CD8-positive, alpha-beta memory T cell (primary cell): ENCODE measurements at places on chromosomes 13 and 19.

- no peak for DNase-seq
- H3K4me3 ChIP-seq: no peak overlapping the region
- no peaks in the 10 kb centered on the region for H3K4me1 ChIP-seq
- peaks cover 19% of the 10 kb centered on the region for H3K36me3 ChIP-seq
- H3K27me3 ChIP-seq: no peaks in the 10 kb centered on the region
- no peak overlapping the region for H3K27ac ChIP-seq
Measured at GRCh38 chr19:11721681-11722080, 17.1 kb downstream of the ZNF823 start.

DNA sequence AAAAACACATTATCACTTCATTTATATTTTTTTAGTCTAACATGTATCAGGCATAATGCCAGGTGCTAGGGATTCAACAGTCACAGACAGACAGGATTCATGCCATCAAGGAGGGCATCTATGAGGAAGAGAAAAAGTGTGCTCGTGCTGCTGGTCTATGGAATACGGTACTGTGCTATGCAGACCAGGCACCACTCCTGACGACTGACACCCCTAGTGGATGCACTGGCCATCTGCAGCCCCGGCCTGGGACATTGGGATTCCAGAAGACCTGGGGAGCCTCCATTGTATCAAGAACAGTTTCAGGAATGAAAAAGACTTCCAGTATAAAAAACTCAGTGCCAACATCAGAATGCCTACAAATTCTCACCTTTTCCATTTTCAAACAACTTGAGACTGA lies 94.0 kb downstream of the KLF12 start:
- DNase-seq: no peak
- H3K27ac ChIP-seq: no peak overlapping the region
- no peaks in the 10 kb centered on the region for H3K27me3 ChIP-seq
- H3K4me1 ChIP-seq: peaks cover 51% of the 10 kb centered on the region

DNA sequence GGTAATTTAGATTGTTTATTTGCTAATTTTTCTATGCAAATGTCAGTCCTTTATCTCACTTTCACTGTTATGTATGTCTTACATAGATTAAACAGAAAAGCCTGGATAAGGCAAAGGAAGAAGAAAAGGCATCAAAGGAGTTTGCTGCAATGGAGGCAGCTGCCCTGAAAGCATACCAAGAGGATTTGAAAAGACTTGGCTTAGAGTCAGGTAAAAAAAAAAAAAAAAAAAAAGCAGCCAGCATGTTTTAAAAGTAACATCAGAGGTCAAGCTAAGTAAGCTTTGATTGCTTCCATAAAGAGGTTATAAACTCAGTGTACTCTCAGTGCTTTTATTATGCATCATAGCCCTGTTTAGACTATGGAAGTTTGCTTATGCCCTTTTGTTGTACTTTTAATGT lies 3.8 kb downstream of the WBP4 start:
- H3K27ac ChIP-seq: no peak overlapping the region
- no peak for DNase-seq
- no peaks in the 10 kb centered on the region for H3K27me3 ChIP-seq
- H3K4me1 ChIP-seq: peaks cover 8% of the 10 kb centered on the region

GRCh38 chr13:107562203-107562602 lies 653.1 kb downstream of the LIG4 start:
- no peak for DNase-seq
- no peak overlapping the region for H3K4me3 ChIP-seq
- H3K36me3 ChIP-seq: no peaks in the 10 kb centered on the region
- no peak overlapping the region for H3K27ac ChIP-seq
- H3K27me3 ChIP-seq: no peaks in the 10 kb centered on the region

- no peaks in the 10 kb centered on the region for H3K27me3 ChIP-seq
- no peaks in the 10 kb centered on the region for H3K36me3 ChIP-seq
- no peak overlapping the region for H3K4me3 ChIP-seq
- no peak for DNase-seq
- no peak overlapping the region for H3K27ac ChIP-seq
Measured at GRCh38 chr13:93316841-93317240, 90.2 kb downstream of the GPC6 start.

- H3K4me1 ChIP-seq: no peaks in the 10 kb centered on the region
- H3K36me3 ChIP-seq: no peaks in the 10 kb centered on the region
- no peak overlapping the region for H3K27ac ChIP-seq
- H3K27me3 ChIP-seq: no peaks in the 10 kb centered on the region
Measured at GRCh38 chr13:103006641-103007426, 59.4 kb downstream of the SLC10A2 start.

DNA sequence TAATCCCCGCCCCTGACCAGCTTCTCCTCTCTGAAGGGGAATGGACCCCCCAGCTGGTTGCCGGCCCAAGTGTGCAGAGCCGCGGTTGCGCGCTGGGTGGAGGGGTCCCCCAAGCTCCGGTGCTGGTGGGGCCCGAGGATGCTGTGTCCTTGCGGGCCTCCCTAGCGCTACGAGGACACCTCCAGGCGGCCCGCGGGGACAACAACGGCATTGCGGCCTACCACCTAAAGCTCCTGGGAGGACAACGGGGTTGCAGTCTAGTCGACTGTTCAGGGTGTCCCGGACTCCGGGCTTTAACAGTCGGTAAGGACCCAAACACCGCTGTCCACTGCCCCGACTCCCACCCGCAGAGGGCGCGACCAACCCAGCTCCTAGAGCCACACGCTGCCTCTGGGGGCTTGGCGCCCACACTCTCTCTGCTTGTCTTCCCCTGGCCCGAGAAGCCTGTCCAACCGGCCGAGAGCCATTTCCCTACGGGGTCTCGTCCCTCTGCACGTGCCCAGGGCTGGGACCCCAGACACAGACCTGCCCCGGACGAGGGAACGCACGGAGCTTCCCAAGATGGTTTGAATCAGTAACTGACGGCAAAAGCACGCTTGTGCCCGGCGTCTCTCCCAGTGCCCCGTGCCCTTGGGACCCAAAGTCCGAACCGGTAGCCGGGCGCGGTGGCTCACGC lies 927 bp upstream of the SDHAF1 start:
- no peaks in the 10 kb centered on the region for H3K36me3 ChIP-seq
- peaks cover 22% of the 10 kb centered on the region for H3K4me1 ChIP-seq
- no peak overlapping the region for H3K27ac ChIP-seq
- DNase-seq: no peak

- H3K27ac ChIP-seq: no peak overlapping the region
- H3K27me3 ChIP-seq: peaks cover 3% of the 10 kb centered on the region
- DNase-seq: no peak
- no peaks in the 10 kb centered on the region for H3K4me1 ChIP-seq
- no peaks in the 10 kb centered on the region for H3K36me3 ChIP-seq
Measured at GRCh38 chr13:43545317-43545874, 241.4 kb downstream of the ENOX1 start.

DNA sequence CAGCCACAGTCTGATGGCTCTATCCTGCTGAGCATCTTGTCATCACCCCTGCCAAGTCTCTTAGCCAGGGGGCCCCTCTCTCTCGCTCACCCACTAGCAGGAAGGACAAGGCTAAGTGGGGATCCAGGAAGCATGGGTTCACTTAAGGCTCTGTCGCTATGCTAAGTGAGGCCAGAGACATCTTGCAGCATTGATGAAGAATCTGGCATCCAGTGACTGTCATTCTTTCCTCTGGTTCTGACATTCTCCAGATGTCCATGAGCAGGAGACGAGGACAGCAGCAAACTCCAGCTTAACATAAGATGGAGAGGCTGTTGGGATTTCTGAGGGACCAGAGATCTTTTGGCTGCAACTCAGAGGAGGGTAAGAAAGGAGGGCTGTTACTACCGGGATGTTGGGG lies 230.2 kb downstream of the TSHZ3 start:
- H3K4me1 ChIP-seq: no peaks in the 10 kb centered on the region
- H3K36me3 ChIP-seq: no peaks in the 10 kb centered on the region
- H3K4me3 ChIP-seq: no peak overlapping the region

DNA sequence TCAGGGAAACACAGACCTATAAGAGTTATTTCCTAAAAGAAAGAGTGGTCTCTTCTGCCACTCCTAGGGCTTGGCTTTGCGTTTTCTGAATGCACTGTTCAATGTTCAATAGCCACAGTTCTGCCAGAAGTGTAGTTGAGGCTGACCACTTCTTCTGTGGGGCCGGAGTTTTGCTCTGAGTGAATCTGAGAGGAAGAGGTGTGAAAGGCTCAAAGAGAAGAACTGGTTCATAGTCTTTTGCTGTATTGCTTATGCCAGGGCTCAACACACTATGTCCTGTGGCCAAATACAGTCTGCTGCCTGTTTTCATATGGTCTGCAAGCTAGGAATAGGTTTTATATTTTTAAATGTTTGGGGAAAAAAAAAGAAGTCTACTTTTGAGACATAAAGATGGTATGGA lies 128.2 kb downstream of the STOML3 start:
- no peak overlapping the region for H3K27ac ChIP-seq
- no peaks in the 10 kb centered on the region for H3K36me3 ChIP-seq
- no peaks in the 10 kb centered on the region for H3K27me3 ChIP-seq
- no peaks in the 10 kb centered on the region for H3K4me1 ChIP-seq

DNA sequence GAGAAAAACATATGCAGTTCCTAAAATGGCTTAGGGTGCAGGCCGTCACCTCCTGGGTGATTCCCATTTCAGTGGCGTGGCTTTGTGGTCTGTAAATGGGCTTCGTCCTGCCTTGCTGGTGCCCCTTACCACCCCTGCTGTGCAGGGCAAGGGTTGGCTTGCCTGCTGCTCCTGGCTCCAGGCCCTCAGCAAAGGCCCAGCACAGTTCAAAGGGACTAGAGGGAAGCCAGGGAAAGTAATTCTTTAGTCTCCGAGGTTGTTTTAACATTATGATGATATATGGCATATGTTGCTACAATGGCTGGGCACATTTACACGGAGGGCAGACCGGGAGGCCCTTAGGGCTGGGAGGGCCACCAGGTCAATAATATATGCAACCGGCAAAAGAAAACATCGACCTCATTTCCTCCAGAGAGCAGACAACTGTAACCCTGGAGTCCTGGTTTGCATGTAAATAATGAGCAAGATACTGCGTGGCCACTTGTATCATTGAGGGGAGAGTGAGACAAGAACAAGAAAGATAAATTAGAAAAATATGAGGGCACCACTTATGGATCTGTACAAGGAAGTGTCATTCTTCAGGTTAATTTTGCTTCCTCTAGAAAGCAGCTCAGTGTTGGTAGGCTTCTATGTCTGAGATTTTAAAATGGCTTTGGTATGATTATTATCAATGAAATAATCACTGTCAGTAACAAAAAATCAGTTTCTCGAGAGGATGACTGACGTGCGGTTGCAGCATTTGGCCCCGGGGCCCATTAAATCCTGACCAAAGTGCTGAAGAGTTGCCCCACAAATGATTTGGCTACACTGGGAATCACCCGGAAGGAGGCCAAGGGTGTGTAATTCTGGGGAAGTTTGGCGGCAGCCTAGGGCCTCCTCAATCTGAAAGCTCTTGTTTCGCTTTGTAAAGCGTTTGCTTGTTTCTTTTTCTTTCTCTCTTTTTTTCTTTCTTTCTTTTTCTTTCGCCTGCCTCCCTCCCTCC lies 32.8 kb upstream of the URI1 start:
- H3K27ac ChIP-seq: no peak overlapping the region
- H3K36me3 ChIP-seq: no peaks in the 10 kb centered on the region
- no peaks in the 10 kb centered on the region for H3K27me3 ChIP-seq
- no peak for DNase-seq

DNA sequence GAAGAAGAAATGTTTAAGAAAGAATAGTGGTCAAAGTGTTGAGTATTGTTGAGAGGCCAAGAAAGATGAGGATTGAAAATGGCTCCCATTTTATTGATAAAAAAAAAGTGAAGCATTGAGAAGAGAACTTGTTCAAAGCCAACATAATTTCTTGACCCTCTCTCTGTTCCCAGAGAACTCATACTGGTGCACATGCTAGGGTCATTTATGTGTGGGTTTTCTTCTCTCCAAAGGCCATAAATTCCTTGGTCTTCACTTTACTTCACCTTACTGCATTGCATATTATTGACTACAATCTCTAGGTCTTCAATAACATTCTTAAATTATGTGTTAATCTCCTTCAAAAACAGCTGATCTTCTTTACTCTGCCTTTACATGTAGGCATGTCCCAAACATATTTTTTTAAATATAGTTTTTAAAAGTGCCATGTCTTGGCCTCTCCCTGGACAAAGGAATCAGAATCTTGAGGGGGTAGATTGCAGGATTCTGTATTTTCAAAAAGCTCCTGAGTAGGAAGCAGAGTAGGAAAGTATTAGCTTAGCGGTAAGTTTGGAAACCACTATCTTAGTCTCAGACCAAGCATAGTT lies 1.8 kb upstream of the FNDC3A start:
- H3K4me1 ChIP-seq: peaks cover 28% of the 10 kb centered on the region
- no peak for DNase-seq
- H3K27ac ChIP-seq: no peak overlapping the region
- H3K36me3 ChIP-seq: no peaks in the 10 kb centered on the region

GRCh38 chr13:63972328-63972727 lies 2556.7 kb upstream of the PCDH20 start:
- no peaks in the 10 kb centered on the region for H3K4me1 ChIP-seq
- DNase-seq: no peak
- no peak overlapping the region for H3K4me3 ChIP-seq
- no peak overlapping the region for H3K27ac ChIP-seq

GRCh38 chr13:62280590-62280989 lies 864.9 kb upstream of the PCDH20 start:
- H3K27ac ChIP-seq: no peak overlapping the region
- H3K4me3 ChIP-seq: no peak overlapping the region
- H3K36me3 ChIP-seq: no peaks in the 10 kb centered on the region
- no peak for DNase-seq

DNA sequence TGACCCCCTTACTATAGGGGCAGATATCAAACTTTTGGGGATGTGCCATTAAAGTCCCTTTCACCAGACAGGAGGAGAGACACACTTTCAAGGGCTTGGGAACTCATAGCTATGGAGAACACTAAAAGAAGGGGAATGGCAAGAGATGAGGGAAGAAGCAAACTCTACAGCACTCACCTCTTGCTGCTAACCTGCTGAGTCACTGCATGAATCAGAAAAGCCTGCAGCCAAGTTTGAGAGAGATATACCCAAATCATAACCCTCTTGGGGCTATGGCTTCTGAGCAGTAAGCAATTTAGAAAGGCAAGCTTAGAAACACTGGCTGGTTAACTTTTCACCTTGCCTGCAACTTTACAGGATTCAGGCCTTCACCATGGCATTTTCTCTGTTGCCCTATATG lies 1028.0 kb downstream of the UQCRFS1 start:
- H3K4me3 ChIP-seq: no peak overlapping the region
- H3K27me3 ChIP-seq: no peaks in the 10 kb centered on the region
- H3K27ac ChIP-seq: no peak overlapping the region
- no peak for DNase-seq
- H3K36me3 ChIP-seq: no peaks in the 10 kb centered on the region

GRCh38 chr19:48953990-48954594 lies 583 bp upstream of the BAX start:
- H3K27me3 ChIP-seq: no peaks in the 10 kb centered on the region
- H3K27ac ChIP-seq: peak overlapping the region; percentile 84
- peaks cover 17% of the 10 kb centered on the region for H3K4me1 ChIP-seq
- DNase-seq: no peak

DNA sequence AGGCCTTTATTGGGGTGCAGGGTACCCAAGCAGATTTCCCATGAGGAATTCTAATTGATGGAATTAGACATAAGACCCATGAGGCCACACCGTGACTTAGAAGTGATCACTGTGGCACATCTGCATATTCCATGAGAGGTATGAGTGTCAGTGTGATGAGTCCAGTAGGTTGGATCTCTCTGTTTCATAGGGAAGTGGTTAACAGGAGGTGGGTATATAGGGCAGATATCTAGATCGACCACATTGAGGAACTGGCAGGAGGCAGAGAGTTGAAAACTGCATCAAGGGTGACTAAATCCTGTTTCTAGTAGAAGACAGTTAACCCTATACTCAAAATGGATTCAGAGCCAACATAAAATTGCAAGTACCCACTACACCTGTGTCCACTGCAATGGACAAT lies 68.6 kb upstream of the MIR17HG start:
- H3K27me3 ChIP-seq: no peaks in the 10 kb centered on the region
- no peak for DNase-seq
- H3K36me3 ChIP-seq: no peaks in the 10 kb centered on the region
- H3K27ac ChIP-seq: no peak overlapping the region
- no peak overlapping the region for H3K4me3 ChIP-seq
